ENCODE measurements at places on chromosomes 4 and X. TPM values are rescaled to one million over a fixed set of nuclear protein-coding genes. Genes with fewer than 3 reads are reported as not detected.
A peak's percentile ranks its signal among the peaks of the same experiment; 100 is the strongest.

The LRP2BP gene
- total RNA-seq, result 2.8 TPM

The F9 gene
- total RNA-seq, result not detected

The TLR1 gene
- 3.5 TPM for total RNA-seq

The FRAS1 gene
- total RNA-seq, result 1.4 TPM

The GYPE gene
- total RNA-seq, result 0.16 TPM

The HMX1 gene
- not detected for total RNA-seq

The IGSF1 gene
- total RNA-seq, result 2.4 TPM

The VEGFD gene
- total RNA-seq, result 8.3 TPM

The KIAA1210 gene
- total RNA-seq, result not detected

The RPL36A gene
- total RNA-seq, result 86.9 TPM

The OPN1LW gene
- total RNA-seq, result not detected

The LIMCH1 gene
- total RNA-seq, result 382 TPM

The DCLK2 gene
- 21.9 TPM for total RNA-seq

DNA sequence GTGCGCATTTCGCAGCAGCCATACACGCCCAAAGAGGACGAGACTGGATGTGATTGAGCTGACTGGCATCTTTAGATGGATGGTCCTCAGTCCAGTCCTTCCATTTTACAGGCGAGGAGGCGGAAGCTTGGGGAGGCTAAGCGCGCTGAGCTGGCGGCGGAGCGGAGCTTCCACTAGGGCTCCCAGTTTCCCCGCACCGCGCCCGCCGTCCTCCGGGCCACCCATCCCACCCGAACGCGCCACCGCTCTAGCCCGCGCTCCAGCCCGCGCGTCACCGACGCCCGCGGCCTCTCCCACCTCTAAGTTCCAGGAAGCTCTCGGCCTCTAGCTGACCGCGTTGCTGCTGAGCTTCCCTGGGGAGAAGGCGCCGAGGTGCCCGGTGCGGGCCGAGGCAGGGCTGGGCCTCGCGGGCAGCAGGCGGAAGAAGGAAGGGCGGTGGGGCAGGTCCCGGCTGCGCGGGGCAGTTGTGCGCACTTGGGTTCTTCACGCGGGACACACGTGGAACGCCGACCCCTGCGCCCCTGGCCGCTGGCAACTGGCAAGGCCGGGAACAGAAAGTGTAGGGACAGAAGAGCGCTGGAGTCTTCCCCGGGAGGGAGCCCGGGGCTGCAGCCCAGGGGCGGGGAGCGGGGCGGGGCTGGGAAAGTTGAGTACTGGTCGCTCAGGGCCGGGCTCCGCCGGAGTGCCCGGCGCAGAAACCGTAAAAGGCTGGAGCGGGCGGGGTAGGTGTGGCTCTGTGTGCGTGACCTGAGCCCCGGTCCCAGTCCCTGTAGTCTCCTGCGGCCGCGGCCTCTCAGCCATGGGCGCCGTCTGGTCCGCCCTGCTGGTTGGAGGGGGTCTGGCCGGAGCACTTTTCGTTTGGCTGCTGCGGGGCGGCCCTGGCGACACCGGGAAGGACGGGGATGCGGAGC, at the start of gene STBD1:
Gene STBD1 (plus strand): TSS at position 763 of the 911 bp plus-strand sequence. CDS start 37 bp downstream, at position 800.
- peak; percentile 85 for DNase-seq

DNA sequence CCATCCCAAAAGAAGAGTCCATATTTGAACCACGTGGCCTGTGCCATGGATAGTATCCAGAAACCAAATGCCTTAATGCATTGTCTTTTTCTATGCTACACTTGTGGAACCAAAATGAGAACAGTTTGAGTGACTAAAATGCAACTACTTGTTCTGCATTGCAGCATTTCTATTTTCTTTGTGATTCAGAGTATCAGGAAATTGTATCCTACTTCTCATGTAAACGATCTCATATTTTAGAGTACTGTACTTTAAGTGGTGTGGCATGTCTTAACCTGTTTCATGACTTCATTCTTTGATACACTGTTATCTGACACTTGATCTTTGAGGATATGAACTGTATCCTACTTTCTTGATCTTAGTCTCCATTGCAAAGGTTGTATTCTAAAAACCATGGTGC, 167.2 kb upstream of the WDR1 start:
- DNase-seq, result no peak

DNA sequence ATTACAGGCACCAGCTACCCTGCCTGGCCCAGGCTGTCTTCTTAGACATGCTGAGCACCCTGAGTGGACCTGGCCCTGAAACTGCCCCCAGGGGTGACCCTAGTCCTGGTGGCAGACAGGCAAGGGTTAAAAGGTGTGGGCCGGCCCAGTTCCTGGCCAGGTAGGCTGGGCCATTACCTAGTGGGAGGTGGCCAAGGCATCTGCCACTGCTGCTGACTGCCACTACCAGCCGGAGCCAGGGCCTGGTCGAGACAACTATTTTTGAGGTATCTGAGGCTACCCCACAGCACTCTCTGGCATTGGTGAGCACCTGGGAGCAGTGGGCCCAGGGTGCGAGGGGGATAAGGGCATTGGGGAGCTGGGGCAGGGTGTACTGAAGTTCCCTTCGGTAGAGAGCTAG, at the start of gene CCDC120:
Gene CCDC120 (plus strand): TSS at position 206 of the 400 bp plus-strand sequence. CDS start 3,043 bp downstream, outside the sequence.
- DNase-seq, result no peak

DNA sequence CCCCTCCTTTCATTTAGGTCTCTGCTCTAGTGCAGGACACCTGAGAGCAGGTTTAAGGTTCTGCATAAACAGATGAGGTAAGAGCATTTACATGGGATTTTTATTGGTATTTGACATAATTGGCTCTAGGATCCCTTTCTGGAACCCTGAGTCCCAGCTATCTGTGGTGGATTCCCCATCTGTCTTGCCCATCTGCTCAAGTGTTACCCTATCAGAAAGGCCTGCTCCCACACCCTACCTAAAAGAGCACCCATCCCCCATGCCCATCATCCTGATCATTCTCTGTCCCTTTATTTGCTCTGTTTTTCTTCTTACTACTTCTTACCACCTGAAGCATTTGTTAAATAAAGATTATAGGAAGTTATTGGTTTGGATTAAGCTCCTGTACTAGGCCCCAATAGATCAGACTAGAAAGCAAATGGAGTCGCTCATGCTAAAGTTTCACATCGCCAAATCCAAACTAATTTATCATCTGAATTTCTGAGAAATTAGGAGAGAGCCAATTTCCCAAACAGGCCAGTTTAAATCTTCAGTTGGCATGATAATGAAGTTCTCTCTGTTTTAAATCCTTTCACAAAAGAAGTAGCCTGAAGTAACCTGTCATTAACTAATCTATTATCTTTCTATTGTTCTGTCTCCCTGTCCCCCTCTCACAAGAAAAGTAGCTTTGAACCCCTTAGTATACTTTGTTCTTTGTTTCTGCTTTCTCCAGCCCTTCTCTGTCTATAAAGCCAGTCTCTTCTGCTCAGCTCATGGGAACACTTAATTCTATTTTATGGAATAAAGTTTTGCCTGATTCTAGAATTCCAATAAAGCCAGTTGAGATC, 178.6 kb downstream of the ZNF674 start:
- DNase-seq, result no peak

DNA sequence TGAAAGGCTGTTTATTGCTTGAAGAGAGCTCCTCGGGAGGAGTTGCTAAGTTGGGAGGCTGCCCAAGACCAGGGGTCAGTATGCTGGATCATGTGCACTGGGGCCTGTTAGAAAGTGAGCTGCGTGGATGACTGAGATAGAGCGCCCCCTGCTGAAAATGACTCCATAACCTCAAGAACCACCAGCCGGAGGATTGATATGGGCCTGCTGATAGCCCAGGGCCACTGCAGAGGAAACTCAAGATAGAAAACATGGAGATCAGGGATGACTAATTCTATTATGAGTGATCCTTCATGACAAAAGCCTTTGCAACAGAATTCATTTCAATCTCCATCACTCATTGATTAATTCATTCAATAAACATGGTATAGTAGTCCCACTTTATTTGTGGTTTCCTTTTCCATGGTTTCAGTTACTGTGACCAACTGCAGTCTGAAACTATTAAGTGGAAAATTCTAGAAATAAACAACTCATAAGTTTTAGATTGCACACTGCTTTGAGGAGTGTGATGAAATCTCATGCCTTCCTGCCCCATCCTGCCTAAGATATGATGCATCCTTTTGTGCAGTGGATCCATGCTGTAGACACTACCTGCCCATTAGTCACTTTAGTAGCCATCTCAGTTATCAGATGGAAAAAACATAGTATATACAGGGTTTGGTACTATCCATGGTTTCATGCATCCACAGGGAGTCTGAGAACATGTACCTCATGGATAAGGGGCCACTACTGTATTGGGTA, 126.7 kb upstream of the MBNL3 start:
- no peak for DNase-seq

DNA sequence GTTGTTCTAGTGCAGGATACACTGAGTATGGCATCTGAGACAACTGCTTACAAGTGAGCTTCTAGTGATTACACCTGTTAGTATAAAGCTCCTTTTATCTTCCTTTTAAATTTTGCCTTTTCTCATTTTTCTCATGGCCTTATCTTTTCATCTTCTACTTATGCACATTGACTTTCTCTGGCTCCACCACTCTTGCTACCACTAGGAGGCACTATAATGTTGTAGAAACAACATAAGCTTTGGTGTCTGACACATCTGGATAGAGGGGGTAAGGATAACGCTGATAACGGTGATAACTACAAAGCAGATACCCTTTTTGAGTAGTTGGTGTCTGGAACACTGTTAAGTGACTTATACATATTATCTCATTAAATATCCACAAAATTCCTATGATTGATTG, 187.4 kb upstream of the TEX13C start:
- no peak for DNase-seq

- no peak for DNase-seq
Measured at GRCh38 chr4:95212692-95213091, 336.1 kb downstream of the UNC5C start.

- DNase-seq, result no peak
Measured at GRCh38 chr4:119184128-119184527, 28.4 kb upstream of the USP53 start.

DNA sequence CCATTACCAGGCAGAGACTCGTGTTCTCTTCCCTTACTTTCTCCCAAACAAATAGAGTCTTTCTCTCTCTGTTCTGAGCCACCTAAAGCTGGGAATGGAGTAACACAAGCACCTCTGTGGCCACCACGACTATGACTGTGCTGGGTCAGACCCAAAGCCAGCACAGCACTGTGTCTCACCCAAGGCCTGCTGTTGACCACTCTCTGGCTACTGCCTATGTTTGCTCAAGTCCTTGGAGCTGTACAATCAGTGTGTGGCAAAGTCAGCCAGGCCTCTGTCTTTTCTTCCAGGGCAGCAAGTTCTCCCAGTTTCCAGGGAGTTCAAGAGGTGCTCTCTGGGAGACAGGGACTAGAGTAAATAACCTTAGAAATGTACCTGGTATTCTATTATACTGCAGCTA, 239.4 kb downstream of the FAM47A start:
- no peak for DNase-seq

DNA sequence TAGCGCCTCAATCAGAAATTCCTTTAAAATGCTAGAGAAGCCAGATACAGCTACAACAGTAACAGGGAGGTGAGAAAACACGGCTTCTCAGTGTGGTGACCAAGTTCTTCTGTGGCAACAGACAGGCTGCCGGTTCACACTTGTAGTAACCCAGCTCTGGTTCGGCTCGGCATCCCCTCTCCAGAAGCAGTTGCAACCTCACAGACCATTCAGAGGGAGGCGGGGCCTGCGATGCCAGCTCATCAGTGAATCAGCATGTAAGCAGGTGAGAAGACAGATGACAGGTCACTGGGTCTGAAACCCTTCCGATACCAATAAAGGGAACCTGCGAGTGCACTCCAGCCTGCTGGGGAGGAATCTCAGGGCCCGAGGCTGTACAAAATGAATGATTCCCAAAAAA, 251.0 kb downstream of the KCNIP4 start:
- no peak for DNase-seq

- DNase-seq, result no peak
Measured at GRCh38 chr4:137181293-137181899, 350.9 kb downstream of the PCDH18 start.

GRCh38 chr4:70925899-70926635, 23.9 kb downstream of the MOB1B start:
- DNase-seq, result no peak

GRCh38 chr4:123495530-123495929, 98.9 kb downstream of the SPRY1 start:
- DNase-seq, result no peak

DNA sequence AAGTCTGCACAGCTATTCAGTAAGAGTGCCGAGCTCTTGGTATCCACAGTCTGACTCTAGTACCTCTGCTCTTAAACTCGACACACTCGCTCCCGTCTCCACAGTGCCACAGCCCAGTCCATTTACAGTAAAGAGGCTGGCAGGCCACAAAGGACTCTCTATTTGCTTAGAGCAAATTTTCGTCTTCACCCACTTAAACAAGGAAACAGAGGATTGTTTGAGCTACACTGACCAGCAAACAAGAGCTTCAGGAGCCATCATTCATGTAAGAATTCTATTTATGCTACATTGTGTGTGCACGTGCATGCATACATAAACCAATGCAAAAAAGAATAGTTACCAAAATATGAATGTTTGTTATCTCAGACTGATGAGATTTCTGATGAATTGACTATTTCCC, 290.2 kb downstream of the USP46 start:
- no peak for DNase-seq

GRCh38 chr4:10114147-10114546, 2.5 kb downstream of the WDR1 start:
- DNase-seq, result no peak

GRCh38 chr4:76067652-76068286, 6.7 kb upstream of the ART3 start:
- DNase-seq, result peak; percentile 55

GRCh38 chrX:37993837-37994619, 12.3 kb upstream of the SYTL5 start:
- no peak for DNase-seq

DNA sequence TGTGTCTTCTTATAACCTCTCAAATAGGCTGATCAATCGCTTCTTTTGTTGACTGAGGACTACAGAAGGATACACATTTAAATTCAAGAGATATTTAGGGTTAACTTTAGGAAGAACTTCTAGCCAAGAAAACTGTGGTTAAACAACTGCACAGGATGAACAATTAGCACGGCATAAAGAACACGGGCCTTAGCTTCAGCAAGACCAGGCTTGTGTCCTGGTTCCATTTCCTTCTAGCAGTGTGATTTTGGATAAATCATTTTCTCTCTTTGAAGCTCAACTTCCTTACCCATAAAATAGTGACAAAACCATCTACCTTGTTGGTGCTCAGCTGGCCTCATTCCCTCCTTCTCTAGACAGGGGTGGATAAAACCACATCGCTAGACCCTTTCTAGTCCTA, 117.6 kb downstream of the TSPAN5 start:
- DNase-seq, result no peak

GRCh38 chr4:176226736-176227135, 31.4 kb upstream of the SPATA4 start:
- no peak for DNase-seq

DNA sequence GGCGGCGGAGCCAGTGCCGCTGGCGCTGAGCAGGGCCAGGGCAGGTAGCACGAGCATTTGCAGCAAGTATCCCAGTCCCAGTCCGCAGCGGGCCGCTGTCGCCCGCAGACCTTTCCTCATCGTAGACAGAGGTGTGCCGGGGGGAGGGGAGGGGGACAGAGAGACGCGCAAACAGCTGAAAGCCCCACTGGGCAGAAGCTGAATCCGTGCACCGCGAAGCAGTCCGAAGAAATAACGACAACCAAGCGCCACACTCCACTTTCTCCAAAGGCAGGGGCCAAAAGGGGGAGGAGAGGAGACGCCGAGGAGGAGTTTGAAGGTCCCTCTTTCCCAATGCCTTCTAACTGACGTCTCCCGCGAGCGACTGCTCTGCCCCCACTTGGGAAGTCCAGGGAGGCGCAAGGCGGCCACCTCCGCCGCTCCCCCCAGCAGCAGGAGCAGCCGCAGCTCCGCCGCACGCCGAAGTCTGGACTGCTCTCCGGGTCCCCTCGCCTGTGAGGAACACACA, at the start of gene UNC5C:
Gene UNC5C (minus strand): TSS at position 236 of the 508 bp plus-strand sequence.
- DNase-seq, result peak; percentile 80

Measured in left ventricle myocardium inferior (tissue), 1 donor.